ENCODE measurements at places on chromosomes 13 and 19. TPM values are rescaled to one million over a fixed set of nuclear protein-coding genes. Genes with fewer than 3 reads are reported as not detected.

- DNase-seq = no peak
Measured at GRCh38 chr19:35665157-35665556, 1.2 kb upstream of the UPK1A start.

- peak; percentile 81 for DNase-seq
Measured at GRCh38 chr19:48644839-48645619, 958 bp downstream of the CA11 start.

Gene CGB2
- not detected for total RNA-seq

Gene ARRDC5
- not detected for total RNA-seq

GRCh38 chr19:32828139-32828538 lies 41.4 kb downstream of the SLC7A9 start:
- DNase-seq = no peak

- DNase-seq = peak; percentile 92
Measured at GRCh38 chr19:33795370-33796163, 1.1 kb upstream of the KCTD15 start.

DNA sequence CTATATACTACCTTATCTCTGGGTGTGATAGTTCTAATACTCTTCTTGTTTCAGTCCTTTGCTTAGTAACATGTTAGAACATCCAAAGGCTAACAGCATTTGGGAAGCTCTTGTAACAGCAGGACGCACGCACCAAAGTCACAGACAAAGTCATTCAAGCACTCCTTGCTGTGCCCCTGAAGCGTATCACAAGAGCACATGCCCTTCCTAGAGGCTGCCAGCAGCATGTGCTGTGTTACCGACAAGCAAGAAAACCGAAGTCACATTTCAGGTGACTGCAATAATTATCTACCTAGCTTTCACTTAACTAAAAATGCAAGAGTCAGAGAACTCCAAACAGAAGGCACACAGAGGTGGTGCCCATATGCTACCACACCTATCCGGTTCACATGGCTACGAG lies 194.1 kb downstream of the KLF12 start:
- DNase-seq = no peak

Gene ADM5
- total RNA-seq = not detected

Gene SULT2A1
- total RNA-seq = not detected

DNA sequence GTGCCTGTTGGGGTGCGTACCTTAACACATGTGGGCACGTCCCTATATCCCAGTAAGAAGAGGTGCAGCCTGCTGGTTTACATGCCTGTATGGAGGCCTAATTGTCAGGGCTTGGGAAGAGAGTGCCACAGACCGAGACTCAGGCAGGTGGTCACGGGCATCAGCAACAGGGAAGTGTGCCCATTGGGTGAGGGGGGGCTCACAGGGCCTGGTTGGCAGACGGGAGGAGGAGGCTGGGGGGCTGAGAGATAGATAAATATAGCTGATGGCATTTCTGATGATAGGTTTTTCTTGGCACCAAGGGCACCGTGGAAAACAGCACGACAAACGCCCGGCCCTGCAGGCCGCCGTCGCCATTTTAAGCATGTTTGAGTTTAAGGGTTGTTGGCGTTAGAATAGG lies 37.6 kb downstream of the NFIX start:
- DNase-seq = no peak

Gene KMT5C
- total RNA-seq = 8.1 TPM

DNA sequence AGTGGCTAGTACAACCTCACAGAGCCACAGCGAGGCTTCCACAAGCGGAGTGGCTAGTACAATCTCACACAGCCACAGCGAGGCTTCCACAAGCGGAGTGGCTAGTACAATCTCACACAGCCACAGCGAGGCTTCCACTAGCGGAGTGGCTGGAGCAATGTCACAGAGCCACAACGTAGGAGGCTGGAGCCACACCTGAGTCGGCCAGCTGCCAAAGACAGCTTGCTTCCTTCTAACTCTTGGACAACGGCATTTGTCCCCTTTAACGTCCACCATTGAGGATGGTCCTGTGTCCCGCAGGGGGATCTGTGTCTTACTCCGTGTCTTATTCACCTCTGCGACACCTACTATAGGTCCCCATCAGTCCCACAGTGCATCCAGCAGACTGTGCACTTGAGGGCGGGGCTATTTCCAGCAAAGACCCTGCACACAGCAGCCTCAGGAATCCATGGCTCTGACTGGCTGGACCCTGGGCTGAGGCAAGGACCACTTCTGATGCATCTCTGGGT lies 3.7 kb downstream of the ZNF787 start:
- no peak for DNase-seq

- DNase-seq = no peak
Measured at GRCh38 chr13:34587576-34587975, 354.5 kb upstream of the NBEA start.

DNA sequence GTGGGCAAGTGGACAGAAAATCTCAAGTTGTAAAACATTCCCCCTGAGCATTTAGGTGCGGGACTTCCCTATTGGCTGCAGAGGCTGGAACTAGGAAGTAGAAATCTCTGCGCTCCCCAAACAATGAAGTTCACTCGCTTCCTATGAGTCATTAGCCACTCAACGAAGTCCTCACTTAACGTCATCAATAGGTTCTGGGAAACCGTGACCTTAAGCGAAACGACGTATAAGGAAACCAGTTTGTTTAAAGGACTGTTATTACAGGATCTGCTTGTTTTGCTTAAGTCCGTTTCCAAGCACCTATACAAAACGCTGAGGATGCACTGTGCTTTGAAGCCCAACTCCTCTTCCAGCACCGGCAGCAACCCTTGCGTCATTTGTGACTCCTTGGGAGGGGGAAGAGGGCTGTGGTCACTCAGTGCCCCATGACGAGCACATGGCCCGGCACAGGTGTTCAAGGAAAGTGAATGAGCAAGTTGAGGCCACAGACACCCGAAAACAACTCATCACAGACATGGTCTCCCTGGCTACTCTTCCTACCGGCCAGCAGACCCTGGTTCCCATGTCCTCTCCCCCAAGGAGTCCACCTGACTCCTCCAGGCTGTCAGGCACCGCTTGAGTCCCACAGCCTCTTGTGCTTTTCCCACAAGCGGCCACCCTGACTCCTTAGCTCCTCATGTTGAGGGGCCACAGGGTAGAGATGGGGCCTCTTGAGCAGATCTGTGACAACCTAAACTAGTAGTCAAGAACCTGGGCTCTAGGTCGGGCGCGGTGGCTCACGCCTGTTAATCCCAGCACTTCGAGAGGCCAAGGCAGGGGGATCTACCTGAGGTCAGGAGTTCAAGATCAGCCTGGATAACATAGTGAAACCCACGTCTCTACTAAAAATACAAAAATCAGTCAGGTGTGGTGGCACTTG lies 4.8 kb downstream of the RPS16 start:
- peak; percentile 52 for DNase-seq

DNA sequence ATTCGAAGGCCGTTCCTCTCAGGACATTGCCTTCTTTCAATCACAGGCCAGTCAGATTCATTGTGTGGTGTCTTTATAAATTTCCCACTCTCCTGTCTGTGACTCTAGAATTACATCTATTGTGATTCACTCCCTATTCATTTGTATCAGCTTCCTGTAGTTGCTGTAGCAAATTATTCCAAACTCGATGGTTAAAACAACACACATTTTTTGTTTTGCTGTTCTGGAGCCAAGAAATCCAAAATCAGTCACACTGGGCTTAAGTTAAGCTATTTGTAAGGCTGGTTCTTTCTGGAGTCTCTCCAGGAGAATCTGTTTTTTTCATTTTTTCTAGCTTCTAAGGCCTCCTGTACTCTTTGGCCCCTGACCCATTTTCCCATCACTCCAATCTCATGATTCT lies 1487.0 kb upstream of the SLC10A2 start:
- DNase-seq = no peak

- no peak for DNase-seq
Measured at GRCh38 chr13:20099319-20099718, 61.5 kb downstream of the GJA3 start.

Gene LRG1
- total RNA-seq = not detected

GRCh38 chr19:33231511-33231910 lies 5.9 kb upstream of the SLC7A10 start:
- peak; percentile 78 for DNase-seq
